ENCODE measurements at places on chromosomes 5 and 9. TPM values are rescaled to one million over a fixed set of nuclear protein-coding genes. Genes with fewer than 3 reads are reported as not detected.

ENTPD2 gene
- not detected for total RNA-seq

CCDC192 gene
- not detected for total RNA-seq

NUTM2F gene
- not detected for total RNA-seq

AGGF1 gene
- 19.7 TPM for total RNA-seq

ADRA1B gene
- 0.37 TPM for total RNA-seq

CFAP157 gene
- total RNA-seq: not detected

NTRK2 gene
- under 0.01 TPM for total RNA-seq

TNFSF8 gene
- total RNA-seq: not detected

TLR4 gene
- 8.8 TPM for total RNA-seq

HTR4 gene
- total RNA-seq: not detected

PCDHA10 gene
- total RNA-seq: under 0.01 TPM

NIM1K gene
- 4.0 TPM for total RNA-seq

KIF24 gene
- total RNA-seq: 3.3 TPM

DAB2 gene
- total RNA-seq: 59.8 TPM

LHX3 gene
- total RNA-seq: not detected

PCDHB7 gene
- total RNA-seq: 0.37 TPM

SEPTIN8 gene
- 23.9 TPM for total RNA-seq

SAXO1 gene
- not detected for total RNA-seq

ARHGEF28 gene
- total RNA-seq: 1.1 TPM

NSG2 gene
- not detected for total RNA-seq

LMX1B gene
- not detected for total RNA-seq

PCDHA1 gene
- not detected for total RNA-seq

MEIKIN gene
- not detected for total RNA-seq

PKD2L2 gene
- not detected for total RNA-seq

FOXD1 gene
- 1.4 TPM for total RNA-seq

TAF11L5 gene
- total RNA-seq: not detected

JAKMIP2 gene
- total RNA-seq: 1.1 TPM

IFNB1 gene
- not detected for total RNA-seq

C5orf58 gene
- not detected for total RNA-seq

SOX30 gene
- total RNA-seq: not detected

LSM11 gene
- 3.3 TPM for total RNA-seq

PAEP gene
- total RNA-seq: not detected

IL31RA gene
- 0.37 TPM for total RNA-seq

KIAA1958 gene
- 1.6 TPM for total RNA-seq
